ENCODE measurements at places on chromosomes 12 and 14. TPM values are rescaled to one million over a fixed set of nuclear protein-coding genes. Genes with fewer than 3 reads are reported as not detected.
A peak's percentile ranks its signal among the peaks of the same experiment; 100 is the strongest.

Gene RNASE7
- not detected for total RNA-seq

Gene SLC6A13
- 0.35 TPM for total RNA-seq

- DNase-seq: no peak
These were observed 153.9 kb upstream of the RFLNA start for GRCh38 chr12:124140944-124141486.

GRCh38 chr14:76955575-76956315, 72.8 kb downstream of the IRF2BPL start:
- DNase-seq: peak; percentile 78

DNA sequence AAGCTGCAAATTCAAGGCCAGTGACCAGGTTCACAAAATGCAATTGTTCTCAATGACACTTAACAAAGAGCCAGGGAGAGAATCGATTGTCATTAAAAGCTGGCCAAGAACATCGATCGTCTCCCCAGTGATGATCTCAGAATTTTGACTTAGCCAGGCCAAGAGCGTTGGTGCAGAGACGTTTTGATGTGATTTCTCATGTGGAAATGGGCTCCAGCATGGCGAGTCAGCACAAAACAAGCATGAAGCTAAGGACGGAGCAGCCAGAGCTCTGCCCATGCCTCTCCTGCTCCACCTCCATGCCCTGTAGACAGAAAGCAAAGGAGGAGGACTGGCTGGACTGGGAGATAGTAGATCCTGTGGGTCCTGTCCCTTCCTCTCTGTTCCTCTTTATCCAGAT, 270.8 kb downstream of the FOXN3 start:
- no peak for DNase-seq

DNA sequence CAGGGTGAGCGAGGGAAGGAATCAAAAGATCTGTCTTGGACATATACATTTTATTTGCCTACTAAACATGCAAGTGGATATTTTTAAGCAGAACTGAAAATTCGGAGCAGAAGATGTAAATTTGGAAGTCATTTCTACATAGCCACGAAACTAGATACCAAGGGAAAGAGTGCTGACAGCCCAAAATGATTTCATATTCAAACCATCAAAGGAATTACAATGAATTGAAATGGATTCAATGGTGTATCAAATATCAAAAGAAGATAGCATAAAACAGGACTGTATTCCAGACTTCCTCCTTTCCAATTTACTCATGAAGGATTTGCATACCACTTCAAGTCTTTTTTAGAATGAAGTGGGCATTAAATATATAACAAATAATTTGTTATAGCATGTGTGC, 313.5 kb upstream of the KITLG start:
- DNase-seq: no peak

All from activated CD8-positive, alpha-beta memory T cell treated with anti-CD3 and anti-CD28 coated beads, Interleukin-2, amount 10 ng/mL, durations not matched to agents 7 days and 5 days (primary cell).